ENCODE measurements at places on chromosomes 2 and 18.

DNA sequence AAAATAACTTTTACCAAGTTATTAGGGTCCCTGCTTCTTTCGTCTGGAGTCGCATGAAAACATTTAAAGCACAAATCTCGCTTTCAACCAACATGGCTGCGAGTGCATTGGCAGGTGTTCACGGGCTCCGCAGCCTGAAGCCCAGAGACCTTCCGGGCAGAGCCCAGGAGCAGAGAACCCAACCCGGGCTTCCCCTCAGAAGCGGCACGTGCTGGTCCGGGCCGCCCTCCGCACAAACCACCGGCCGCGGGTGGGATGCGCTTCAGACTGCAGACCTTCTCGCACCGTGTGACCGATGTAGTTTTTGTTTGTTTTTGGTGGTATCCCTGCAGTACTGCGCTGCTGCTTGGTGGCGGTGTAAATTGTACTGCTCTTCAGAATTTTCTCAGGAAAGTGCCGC lies 105.6 kb upstream of the TPO start:
- DNase-seq, result no peak

- DNase-seq, result no peak
These were observed 14.5 kb downstream of the CNNM4 start for GRCh38 chr2:96775160-96775559.

GRCh38 chr2:99615247-99615771 lies 125.5 kb upstream of the REV1 start:
- DNase-seq, result peak; percentile 55

DNA sequence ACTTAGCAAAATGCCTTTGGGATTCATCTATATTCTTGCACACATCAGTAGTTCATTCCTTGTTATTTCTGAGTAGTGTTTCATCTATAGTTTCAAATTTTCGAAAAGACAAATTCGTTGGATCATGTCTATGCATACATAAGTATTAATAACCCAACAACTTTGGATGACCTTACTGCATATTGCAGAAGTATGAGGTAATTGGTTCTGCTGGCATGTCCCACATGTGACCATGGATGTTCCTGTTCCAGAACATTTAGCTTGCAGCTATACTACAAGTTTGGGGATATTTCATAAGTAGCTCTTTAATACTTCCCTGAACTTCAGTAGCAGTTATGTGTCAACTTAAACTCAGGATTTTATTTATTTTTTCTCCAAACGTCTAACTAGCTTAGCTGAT lies 44.9 kb downstream of the APLF start:
- DNase-seq, result no peak

DNA sequence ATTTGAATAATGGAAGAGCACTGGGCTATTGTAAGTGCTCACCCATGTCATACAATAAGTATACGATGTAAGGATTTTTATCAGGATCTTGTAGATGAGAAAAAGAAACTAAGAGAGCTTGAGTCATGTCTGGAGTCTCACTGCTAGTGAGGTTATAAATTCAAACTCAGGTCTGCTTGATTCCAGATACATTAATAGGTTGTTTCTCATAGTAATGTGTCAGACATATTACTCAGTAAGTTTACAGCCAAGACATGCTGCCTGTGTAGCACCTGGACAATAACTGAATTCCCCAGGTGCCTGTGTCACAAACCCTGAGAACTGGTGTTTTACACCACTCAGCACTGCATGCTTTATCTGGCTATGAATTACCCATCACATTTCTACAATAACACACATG lies 216.9 kb upstream of the LRP1B start:
- no peak for DNase-seq
